ENCODE measurements at places on chromosomes 2 and 18.

DNA sequence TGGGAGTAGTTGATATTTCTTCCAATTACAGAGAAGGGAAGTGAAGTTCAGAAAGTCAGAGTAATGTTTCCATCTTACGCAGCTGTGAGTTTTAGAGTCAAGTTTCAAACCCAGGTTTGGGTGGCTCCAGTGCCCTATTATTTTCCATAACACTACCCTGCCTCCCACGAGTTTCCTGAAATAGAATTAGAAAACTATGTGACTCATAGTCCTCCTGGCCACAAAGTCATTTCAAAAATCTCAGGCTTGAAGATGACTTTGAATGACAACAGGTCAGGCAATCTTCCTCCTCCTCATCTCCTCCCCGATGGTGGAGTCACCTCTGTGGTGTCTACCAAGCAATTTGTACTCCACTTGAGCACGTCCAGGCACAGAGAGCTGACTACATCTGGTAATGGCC lies 212.3 kb upstream of the TRIB2 start:
- DNase-seq, result no peak

GRCh38 chr2:238882082-238882755 lies 34.3 kb downstream of the TWIST2 start:
- no peak for DNase-seq

- DNase-seq, result no peak
Measured at GRCh38 chr2:77161009-77161408, 361.2 kb downstream of the LRRTM4 start.

GRCh38 chr2:150464270-150464669 lies 23.2 kb downstream of the RND3 start:
- DNase-seq, result no peak

DNA sequence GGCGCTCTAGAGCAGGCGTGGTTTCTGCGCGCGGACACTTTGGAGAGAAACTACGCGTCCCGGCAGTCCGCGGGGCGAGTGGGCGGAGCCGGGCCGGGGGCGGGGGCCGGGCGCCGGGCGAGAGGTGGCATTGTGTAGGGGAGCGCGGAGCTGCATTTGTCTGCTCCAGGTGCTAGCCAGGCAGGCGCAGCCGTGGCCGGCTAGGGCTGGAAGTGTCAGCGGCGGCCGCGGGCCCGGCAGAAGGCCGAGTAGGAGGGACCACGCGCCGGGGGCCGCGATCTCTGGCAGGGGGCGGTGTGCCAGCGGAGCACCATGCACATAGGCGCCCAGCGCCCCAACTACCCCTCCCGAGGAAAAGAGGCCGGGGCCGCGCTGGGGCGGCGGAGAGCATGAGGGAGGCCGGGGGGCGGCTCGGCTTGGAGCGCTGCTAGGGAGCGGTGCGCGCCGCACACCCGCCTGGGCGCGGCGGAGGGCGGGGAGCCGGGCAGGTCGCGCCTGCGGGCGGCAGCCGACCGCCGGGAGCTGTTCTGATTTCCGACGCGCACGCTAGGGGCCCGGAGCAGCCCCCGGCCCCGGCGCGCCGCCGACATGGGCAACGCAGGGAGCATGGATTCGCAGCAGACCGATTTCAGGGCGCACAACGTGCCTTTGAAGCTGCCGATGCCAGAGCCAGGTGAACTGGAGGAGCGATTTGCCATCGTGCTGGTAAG lies at the start of gene FMNL2:
Gene FMNL2 (plus strand): TSS at position 159 of the 710 bp plus-strand sequence.
- peak; percentile 83 for DNase-seq

DNA sequence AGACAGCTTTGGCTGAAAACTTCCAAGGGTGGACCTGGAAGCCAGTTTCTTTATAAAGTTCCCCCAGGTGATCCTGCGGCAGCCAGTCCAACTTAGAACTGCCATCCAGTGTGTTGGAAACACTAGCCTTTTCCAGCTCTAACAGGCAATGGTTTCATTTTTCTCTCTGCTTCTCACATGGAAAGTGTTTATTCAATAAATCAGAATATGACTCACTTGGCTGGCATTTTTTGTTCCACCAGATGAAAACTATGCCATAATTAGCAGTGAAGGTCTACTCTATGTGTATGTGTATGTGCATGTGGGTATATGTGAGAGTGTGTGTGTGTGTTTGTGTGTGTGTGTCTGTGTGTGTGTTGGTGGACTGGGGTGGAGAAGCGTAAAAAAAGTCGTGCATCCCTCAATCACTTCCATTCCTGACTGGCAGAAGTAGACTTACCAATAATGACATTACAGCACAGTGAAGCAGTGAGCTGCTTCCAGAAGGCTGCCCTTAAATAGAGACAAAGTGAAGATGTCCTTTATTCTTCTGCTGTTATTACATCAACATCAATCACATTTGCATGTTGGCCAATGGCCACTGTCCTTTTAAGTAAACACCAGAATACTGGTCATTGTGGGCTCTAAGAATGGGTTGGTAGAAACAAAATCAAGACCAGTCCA lies 90.9 kb upstream of the SETBP1 start:
- no peak for DNase-seq

- no peak for DNase-seq
Measured at GRCh38 chr2:55585451-55586080, 31.9 kb downstream of the PPP4R3B start.

GRCh38 chr2:161384864-161385263 lies 31.2 kb upstream of the TBR1 start:
- DNase-seq, result no peak

- DNase-seq, result no peak
Measured at GRCh38 chr2:9222239-9222892, 15.8 kb downstream of the ASAP2 start.

GRCh38 chr2:133812826-133813617 lies 244.8 kb upstream of the NCKAP5 start:
- no peak for DNase-seq

DNA sequence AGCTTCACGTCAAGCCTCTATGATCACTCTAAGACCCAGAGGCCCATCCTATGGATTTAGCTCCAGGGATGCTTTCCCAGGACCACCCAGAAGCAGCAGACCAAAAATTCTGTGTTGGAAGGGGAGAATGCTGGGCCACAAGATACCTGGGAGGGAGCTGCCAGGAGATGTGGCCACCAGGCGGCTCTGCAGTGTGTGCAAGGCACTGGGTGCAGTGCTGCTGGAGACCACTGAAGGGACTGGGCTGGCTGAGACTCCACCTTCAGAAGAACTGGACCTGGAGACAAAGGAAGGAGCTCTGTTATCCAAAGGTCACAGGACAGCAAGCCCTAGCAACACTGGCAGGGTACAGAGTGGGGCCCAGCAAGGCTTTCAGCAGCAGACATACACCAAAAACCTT lies 34.0 kb downstream of the KANSL3 start:
- no peak for DNase-seq

DNA sequence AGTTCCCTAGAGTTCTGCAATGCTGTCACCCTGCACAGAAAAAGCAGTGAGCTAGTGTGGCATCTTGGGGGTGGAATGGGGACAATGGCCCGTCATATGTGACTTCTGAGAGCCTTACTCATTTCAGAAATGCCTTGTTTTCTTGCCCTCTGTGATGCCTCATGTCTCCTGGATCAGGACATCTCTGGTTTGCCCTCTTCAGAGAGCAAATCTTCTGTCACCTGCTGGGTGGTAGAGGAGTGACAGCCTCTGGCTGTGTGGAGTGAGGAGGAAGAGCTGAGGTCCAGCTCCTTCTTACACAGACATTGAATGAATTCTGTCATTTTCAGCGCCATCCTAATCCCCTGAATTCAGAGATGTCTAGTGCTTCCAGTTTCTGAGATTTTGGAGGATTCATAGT lies 55.6 kb upstream of the PHLPP1 start:
- no peak for DNase-seq

GRCh38 chr2:142178604-142179003 lies 47.8 kb upstream of the LRP1B start:
- no peak for DNase-seq

Data from hippocampal formation (tissue), 2 donors.